ENCODE measurements at places on chromosomes 5 and 9.

DNA sequence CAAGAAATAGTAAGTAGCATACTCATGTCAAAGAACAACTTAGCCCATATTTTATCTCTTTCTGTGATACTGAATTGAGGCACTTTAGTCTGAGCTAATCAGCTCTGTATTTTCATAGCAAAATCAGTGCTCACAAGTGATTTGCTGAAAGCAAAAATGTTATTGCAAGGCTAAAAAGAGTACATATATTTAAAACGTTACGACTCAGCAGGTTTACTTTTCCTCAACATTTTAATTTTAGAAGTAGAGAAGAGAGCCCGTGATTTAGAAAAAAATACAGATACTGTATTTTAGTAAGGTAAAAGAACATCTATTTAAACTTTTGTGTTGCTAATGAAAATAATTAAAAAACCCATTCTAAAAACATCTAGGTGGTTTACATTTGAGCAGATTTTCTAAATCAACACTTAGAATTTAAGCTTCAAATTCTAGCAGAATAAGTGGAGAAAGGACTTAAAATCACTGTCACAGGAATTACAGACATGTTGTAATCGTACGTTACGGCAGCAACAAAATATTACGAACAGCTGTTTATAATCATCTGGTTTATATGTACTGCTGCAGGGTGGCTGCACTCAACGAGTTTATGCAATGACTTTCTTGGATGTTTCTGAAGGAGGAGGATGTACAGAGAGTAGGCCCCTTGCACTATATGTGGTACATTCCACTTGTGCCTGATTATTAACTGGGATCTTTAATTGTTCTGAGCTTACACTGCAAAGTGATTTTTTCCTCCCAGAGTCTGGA, 20.1 kb downstream of the SREK1 start:
- DNase-seq = no peak

DNA sequence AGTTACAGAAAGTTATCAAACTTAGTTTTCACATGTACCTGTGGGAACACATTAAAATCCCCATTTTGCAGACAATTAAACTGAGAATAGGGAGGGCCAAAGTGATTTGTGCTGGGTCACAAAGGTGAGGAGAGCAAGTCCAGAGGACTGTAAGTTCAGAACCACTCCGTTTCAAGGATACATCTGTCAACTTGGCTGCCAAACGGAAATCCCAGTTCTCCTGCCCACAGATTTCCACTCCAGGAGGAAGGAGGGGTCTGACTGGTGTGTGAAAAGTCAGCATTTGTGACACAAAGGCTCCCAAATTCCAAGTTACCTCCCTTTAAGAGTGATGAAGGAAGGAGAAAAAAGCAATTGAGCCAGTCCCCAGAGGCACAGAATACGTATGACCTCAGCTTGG, 42.3 kb downstream of the PRELID2 start:
- DNase-seq = no peak

DNA sequence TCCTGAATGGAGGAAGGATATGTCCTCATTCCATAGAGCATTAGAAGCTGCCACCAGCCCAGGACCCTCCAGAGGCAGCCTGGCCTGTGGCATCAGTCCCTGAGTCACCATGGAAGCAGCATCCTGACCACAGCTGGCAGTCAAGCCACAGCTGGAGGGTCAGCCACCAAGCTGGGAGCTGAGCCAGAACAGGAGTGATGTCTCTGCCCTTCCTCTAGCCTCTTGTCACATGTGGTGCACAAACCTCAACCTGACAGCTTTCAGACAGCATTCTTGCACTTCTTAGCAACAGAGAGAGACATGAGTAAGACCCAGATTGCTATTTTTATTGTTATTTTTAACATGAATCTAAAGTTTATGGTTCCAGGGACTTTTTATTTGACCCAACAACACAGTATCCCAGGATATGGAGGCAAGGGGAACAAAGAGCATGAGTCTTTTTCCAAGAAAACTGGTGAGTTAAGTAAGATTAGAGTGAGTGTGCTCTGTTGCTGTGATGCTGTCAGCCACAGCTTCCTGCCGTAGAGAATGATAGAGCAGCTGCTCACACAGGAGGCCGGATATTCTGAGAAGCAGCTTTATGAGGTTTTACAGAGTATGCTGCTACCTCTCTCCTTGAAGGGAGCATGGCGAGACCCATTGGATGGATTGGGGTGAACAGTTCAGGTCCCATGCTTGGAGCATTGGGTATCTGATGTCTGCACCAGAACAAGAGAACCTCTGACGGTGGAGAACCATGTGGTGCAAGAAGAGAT, 13.0 kb upstream of the CYFIP2 start:
- peak; percentile 77 for DNase-seq

DNA sequence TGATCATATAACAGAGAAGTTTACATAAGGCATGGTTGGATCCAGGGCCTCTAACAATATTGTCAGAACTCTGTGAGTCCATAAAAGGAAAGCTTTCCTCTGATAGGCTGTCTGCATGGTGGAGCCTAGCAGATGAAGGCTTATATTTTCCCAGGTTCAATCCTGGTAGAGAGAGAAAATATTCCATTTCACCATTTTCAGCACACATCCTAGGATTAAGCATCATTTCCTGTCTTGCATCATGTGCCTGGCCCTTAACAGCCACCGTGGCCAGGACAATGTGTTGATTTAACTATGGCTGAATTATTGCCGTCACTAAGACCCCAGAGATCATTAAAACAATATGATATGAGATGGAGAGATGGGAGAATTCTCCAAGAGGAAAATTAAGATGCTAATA, 90.9 kb upstream of the GRIA1 start:
- no peak for DNase-seq

- no peak for DNase-seq
Measured at GRCh38 chr5:37971483-37972024, 131.7 kb upstream of the GDNF start.

DNA sequence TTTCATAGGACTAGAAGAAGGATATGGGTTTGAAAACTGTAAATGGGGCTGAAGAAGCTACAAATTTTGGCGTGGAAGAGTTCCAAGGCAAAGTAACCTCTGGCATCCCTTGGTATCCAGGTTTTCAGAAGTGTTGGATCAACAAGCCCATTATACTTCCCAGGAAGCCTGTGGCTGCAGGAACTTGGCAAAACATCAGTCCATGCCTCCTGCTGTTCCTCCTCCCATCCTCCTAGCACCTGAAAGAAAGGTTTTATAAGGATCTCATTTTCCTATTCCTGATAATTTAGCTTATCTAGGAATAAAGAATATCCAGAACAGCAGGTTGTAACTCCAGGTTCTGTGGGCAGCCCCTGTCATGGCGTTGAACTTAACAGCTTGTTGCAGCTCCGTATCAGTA, 72.5 kb upstream of the LPAR1 start:
- DNase-seq = no peak

- peak; percentile 26 for DNase-seq
Measured at GRCh38 chr5:150461231-150461630, 11.7 kb upstream of the RPS14 start.

All from NK-92 treated with Interleukin-12 subunit alpha and Interleukin-12 subunit beta, amount 100 ng/mL, for 24 hours (cell line).